ENCODE measurements at places on chromosomes 3 and 15.

DNA sequence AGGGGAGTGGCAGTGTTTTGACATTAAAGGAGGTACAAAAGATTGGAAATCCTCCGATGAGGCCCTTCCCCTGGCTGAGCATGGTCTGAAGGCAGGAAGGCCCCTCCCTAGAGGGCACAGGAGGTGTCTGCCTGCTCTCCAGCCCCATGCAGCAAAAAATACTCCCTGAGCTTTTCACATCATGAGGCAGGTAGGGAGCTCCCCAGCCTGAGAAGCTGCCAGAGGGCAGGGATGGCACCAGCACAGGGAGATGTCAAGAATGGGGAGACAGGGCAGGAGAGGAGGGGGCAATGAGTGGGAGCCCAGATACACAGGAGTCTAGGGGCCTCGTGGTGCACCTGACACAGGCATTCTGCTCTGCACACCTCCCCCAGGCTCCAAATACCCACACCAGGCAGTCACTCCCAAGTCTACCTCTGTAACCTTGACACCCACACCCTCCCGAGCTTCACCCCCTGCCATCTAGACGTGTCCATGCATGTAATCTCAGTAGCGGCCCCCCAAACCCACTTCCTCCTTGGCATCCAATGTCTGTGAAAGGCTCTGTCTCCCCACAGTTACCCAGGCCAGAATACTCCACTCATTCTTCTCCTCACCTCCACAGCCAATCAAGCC, 22.9 kb downstream of the GRAMD2A start:
- no peak for DNase-seq

DNA sequence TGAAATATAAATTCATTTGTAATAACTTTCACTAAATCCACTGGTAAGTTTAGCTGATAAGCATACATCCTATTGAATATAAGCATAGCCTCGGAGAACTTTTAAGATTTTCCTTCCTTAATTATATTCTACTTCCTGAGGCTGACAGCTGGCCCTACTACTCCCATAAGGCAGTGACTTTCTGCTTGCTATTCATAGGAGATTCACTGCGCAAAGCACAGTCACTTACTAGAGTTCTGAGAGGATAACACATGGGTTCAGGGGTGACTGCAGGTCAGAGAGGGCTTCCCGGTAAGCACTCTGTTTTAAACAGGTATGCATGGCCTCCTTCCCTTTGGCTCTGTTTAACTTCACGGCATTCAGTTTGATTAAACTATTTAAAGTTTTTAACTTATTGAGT, 75.8 kb downstream of the FAIM start:
- DNase-seq, result no peak

GRCh38 chr3:120420360-120420759, 30.4 kb downstream of the FSTL1 start:
- no peak for DNase-seq

DNA sequence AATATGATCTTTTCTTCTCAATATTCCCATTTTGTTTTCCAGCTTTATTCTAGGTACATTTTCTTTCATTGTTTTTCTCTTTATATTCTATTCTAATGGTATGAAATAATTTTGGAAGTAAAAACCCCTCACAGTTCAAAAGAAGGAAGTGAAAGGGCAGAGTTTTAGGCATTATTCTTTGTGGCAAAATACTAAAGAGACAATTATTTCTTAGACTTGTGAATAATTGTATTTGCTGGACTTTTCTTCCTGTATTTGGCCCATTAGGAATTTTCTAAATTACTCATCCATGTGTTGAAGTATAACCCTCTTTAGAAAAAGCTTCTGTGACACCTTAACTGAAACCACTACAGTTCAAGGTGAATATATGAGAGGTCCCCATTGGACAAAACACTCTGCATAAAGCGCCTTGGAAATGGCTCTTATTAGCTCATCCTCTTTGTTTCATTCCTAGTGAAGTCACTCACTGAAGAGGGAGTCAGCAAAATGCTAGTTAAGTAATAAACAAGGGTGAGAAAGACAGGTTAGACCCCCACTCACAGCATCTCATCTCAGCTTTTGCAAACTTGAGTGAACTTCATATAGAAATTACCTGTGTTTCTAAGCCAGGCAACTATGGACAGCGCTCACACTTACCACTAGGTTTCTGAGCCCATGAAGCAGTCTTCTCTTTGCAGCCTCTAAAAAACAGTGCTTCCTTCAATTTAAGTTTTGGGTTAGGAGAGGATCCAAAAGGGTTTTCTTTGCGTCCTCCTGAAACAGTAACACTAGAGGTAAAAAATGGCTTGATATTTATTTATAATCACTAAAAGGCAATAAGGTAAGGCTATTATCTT, 327.5 kb downstream of the ARPP21 start:
- DNase-seq, result no peak

DNA sequence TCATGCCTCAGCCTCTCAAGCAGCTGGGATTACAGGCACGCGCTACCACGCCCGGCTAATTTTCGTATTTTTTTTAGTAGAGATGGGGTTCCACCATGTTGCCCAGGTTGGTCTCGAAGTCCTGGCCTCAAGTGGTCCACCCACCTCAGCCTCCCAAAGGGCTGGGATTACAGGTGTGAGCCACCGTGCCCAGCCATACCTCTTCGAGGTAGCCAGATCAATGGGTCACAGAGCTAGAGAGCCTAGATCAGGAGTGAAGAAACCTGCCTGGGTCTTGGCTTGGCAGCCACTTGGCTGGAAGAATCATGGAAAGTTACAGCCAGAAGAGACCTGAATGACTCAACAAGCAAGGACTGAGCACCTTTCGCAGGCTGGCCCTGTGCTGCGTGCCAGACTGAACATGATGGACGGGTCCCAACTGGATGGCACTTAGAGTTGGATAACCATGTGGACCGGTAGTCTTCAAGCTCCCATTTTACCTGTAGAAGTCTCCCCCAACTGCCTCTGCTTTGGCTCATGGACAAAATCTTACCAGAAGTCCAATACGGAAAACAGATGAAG, 29.7 kb downstream of the GNB5 start:
- DNase-seq, result no peak

- DNase-seq, result no peak
Measured at GRCh38 chr3:195441992-195442572, 738 bp downstream of the ACAP2 start.

DNA sequence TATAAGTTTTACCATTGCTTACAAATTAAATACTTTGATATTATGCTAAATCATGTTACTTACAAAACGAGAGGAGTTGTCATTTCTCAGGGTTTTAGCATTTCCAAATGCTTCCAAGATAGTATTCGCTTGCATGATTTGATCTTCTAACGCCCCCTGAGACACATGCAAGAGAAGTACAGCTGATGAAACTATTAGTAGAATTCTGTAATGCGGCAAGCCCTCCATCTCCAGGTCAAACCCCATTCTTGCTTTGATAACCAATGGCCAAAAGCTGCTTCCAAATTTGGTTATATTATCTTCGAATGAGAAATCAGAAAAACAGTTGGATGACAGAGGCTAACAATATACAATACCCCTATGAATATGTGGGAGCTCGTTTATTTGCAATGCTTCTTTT, 14.7 kb downstream of the MYH15 start:
- DNase-seq, result no peak

GRCh38 chr3:48423883-48424695, 5.8 kb downstream of the PLXNB1 start:
- DNase-seq, result no peak

DNA sequence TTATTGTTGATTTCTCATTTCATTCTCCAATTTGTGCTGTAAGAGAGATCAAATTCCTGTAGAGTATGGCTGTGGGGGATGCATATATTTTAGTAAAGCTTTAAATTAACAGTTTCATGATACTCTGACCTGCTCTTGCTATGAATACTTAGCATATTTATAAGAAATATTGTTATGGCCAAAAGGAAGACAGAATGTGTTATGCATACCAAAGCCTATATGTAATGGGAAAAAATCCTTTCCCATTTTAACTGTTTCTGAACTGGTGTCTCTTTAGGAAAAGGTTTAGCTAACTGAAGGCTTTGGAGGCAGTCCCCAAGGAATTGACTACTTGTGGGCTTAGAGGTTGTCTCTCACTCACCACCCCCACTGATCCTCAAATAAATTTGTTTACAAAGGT, 59.2 kb downstream of the CADPS start:
- DNase-seq, result no peak

GRCh38 chr3:184526088-184526433, 35.5 kb upstream of the EPHB3 start:
- DNase-seq, result no peak

GRCh38 chr15:96121086-96121920, 209.2 kb upstream of the NR2F2 start:
- no peak for DNase-seq

- no peak for DNase-seq
Measured at GRCh38 chr3:39098473-39099000, 8.9 kb downstream of the GORASP1 start.

- no peak for DNase-seq
Measured at GRCh38 chr3:20724241-20724640, 538.2 kb upstream of the SGO1 start.

DNA sequence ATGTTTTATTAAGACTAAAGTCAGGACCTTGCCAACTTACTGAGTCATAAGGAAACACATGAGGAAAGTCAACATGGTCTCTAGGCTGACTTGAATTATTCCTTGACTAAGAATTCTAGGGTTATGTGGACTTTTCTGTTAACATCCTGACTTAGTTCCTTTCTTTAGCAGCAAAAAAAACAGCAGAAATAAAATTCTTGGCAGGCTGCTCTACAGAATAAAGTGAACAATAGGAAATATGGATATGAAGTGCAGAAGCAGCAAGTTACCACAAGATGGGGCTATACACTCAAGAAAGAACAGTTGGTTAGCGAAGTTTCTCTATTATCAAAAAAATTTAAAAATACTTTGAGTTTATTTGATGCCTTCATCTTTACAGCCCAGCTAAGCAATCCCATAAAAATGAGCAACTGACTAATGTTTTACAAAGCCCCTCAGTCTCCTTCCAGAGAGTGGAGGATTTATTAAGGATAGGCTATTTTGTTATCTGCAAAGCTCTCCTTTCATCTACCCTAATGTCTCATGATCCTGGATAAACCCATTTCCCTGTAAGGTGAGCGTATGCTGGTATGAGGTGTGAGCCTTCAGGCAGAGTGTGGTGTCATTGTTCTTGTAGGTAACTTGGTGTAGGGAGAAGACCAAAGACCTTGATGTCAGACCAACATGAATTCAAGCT, 23.1 kb upstream of the MCCC1 start:
- peak; percentile 24 for DNase-seq

- no peak for DNase-seq
Measured at GRCh38 chr3:157912514-157913451, 193.4 kb downstream of the SHOX2 start.

DNA sequence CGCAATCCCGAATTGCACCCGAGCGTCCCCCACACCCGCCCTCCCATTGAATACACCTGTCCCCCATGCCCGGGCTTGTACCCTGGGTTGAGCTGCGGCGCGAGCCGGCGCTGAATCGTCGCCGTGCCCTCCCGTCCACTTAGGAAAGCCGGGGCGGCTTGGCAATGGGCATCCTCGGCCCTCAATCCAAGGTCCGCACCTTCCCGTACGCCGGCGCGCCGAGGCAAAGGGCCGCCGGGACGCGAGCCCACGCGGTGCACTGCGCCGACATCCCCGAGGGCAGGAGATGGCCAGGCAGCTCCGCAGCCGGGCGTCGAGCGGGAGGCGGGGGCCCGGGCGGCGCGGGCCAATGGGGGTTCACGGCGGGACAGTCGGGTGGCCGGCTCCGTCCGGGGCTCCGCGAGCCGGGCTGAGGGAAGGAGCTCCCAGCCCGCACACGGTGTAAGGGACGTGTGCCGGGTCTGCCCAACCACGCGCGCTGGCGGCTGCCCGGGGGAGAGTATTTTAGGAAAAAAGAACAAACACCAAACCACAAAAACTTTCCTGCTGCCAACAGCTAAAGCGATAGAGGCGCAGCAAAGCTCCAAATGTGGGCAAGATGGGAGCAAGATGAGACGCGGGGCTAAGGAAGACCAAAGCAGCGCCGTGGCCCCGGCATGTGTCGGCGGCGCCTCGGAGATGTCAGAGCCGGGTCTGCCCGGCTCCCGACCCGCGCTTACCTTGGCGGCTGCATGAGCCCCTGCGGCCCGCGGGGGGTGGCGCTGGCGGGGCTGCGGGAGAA, 621 bp downstream of the RGMA start:
- DNase-seq, result no peak

- DNase-seq, result no peak
Measured at GRCh38 chr3:113268311-113268710, 57.0 kb downstream of the BOC start.

DNA sequence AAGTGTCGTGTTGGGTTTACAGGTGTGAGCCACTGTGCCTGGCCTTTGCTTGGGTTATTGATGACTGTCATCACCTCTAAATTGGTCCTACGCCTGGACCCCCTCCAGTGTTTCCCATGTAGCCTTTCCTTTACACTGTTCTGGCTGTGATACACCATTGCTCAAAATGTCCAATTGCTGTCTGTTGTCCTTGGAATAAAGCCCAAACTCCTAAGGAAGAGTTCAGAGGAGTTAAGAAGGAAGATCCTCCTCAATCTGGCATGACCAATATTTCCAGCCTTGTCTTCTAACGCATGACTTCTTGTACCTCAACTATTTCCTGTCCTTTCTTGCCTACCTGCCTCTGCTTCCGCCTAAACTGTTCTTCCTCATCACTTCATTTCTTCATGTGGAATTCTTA, 113.1 kb downstream of the POLR2M start:
- DNase-seq, result no peak

- peak; percentile 17 for DNase-seq
Measured at GRCh38 chr3:138914870-138915502, 32.0 kb downstream of the FOXL2 start.

DNA sequence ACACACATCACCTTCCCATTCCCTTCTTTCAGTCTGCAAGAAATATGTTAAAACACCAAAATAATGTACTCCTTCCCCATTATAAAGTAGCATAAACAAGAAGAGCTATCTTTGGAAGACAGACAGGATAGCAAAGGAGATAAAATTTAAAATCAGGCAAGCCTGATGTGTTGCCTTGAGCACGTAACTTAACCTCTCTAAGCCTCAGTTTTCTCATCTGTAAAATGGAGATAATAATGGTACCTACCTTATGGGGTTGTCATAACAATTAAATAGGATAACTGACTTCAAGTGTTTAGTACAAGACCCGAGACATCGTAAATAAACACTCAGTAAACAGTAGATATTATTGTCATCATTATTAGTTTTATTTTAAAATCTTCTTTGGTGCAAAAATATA, 142.4 kb downstream of the NR1D2 start:
- no peak for DNase-seq

DNA sequence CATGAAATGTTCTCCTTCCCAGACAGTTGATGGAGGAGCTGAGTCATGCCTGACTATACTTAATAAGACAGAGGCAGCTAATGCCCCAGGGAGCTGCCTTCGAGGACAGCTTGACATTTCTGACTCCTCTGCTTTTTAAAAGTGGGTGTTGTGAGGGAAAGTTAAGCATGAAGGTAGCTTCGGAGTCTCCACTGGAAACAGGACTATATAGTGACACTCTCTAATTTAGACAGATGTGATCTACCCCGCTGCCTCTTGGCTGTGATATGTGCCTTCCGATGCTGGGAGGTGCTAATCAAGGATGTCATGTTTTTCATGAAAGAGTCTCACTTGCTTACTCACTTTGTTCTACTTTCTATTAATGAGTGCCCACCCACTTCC, 72.7 kb downstream of the IL1RAP start:
- peak; percentile 26 for DNase-seq
